ENCODE measurements at places on chromosomes 1 and 21.

DNA sequence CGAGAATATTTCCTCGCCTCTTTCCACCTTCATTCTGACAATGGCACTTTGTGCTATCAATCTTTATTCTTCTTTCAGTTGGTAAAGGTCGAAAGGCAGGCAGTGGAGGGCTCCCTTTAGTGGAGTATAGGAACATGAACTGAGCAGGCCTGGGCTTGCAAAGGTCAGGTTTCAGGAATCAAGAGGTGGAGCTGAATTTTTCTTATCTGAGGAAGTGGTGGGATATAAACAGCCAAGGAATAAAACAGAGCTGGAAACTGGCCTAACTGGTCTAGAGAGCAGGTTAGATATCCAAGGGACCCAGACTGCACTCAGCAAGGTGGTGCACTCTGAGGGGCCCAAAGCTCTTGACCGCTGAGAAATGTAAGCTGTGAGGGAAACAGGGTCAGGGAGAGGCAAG is 99.1 kb downstream of the PLA2G4A start:
- DNase-seq, result no peak

DNA sequence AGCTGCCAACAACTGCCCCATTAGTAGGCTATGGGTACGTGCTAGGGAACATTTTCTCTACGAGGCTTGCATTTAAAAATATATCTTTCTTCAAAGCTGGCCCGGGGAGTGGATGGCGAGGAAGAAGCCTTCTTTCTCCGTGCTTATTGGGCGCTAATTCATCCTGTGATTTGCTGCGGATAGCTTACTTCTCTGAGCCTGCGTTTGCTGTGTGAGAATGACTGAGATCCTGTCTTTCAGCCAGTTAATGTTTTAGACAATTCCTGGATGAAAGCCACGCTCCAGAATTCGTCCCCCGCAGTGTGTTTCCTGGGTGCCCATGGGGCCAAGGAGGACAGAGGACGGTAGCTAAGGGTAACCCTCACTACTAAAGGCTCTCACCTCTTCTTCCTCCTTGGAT is 57.8 kb upstream of the TARBP1 start:
- DNase-seq, result no peak

DNA sequence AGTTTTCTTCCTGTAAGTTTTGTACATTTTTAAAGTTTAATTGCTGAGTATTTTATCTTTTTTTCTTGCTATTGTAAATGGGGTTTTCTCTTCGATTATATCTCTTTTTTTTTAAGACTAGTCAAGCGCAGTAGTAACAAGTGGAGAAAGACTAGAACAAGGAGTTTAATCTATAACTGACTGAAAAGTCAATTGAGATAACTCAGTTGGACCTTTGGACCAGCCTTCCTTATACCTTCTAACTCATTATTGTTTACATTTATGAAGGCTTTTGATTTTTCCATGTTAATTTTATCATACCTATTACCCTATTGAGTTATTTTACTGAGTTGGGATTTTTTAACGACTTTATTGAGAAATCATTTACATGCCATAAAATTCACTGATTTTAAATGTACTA is 81.2 kb downstream of the SMYD3 start:
- no peak for DNase-seq

GRCh38 chr1:228292609-228292911 is 84.7 kb downstream of the OBSCN start:
- DNase-seq, result no peak

DNA sequence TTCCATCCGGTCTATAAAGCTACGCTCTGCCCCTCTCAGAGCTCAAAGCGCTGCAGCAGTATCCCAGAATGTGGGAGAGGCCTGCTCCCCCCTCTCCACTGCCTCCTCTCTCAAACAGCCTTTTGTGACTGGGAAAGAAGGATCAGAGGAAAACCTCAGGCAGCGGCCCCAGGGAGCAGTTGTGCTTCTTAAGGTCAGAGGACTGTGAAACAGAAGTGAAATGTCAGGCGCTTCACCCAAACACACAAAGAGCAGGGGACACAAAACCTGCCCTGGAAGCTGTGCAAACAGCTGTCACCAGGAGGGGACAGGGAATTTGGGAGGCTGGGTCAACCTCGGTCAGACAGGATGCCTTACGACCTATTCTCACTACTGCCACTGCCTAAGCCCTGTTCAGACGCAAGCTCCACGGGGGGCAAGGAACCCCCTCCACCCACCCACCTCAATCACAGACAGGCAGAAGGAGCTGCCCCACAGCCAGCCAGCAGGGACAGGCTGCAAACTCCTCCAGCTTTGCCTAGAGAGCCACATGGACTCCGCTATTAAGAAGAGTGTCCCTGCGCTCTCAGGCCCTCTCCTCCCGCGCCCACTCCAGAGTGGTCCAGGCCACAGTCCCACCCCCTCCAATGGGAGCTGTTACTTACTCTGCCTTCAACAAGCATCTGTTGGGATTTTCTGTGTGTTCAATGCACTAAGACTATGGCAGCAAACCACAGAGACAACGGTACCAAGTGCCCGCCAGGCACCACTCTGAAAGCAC is 14.6 kb downstream of the SSBP3 start:
- no peak for DNase-seq

GRCh38 chr1:200248541-200248940 is 161.3 kb downstream of the ZNF281 start:
- no peak for DNase-seq

GRCh38 chr1:232459826-232460225 is 170.1 kb downstream of the SIPA1L2 start:
- DNase-seq, result no peak

DNA sequence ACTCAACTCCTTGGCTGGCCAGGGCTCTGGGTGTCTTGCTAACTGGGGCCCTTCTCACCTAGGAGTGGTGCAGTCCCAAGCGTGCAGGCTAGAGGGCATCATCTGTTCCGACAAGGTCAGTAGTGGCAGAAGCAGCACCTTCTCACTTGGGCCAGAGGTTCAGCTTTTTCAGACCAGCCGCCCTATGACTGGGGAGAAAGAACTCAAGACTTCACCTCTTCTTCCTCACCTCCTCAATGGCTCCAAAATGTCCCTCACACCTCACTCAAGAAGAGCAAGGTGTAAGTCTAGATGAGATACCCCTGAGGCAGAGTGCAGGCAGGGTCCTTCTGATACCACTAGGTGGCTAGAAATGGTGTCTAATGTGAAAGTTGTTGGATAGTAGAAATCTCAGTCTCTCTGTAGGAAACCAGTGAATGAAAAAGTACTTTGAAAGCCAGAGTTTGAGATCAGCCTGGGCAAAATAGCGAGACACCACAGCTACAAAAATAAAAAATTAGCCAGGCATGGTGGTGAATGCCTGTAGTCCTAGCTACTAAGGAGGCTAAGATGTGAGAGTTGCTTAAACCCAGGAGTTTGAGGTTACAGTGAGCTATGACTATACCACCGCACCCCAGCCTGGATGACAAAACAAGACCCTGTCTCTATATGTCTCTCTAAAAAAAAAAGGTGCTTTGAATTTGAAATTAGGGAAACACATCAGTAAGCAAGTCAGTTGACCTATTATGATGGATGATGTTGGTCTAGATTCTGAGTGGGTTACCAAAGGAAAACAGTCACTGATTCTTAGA is 8.6 kb upstream of the IL20 start:
- no peak for DNase-seq

GRCh38 chr1:184624051-184624450 is 130.6 kb downstream of the EDEM3 start:
- no peak for DNase-seq

DNA sequence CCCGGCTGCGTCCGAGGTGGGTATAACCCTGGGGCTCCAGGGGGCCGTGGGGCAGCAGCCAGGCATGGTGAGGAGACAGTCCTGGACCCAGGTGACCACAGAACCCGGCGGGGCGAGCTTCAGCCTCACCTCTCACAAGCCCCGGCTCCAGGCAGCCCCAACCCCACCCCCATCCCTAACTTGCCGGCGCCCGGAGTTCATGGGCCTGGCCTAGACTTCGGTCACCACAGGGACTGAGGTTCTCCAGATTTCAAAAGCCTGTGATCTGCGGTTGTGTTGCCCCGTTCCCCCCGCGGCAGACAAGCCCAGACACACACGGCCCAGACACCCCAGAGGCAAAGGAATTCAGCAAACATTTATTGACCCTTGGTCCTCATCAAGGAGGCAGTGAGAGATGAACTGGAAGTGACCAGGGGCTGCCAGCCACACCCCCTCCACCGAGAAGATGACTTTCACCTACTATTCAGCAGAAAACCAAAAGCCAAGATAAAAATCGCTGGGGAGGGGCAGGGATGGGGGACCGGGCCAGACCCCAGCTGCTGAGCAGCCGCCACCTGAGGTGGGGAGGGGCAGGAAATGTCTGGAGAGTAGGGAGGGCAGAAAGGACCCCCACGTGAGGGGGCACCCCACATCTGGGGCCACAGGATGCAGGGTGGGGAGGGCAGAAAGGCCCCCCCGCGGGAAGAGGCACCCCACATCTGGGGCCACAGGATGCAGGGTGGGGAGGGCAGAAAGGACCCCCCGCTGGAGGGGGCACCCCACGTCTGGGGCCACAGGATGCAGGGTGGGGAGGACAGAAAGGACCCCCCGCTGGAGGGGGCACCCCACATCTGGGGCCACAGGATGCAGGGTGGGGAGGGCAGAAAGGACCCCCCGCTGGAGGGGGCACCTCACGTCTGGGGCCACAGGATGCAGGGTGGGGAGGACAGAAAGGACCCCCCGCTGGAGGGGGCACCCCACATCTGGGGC is 3.9 kb downstream of the HES4 start:
- no peak for DNase-seq

DNA sequence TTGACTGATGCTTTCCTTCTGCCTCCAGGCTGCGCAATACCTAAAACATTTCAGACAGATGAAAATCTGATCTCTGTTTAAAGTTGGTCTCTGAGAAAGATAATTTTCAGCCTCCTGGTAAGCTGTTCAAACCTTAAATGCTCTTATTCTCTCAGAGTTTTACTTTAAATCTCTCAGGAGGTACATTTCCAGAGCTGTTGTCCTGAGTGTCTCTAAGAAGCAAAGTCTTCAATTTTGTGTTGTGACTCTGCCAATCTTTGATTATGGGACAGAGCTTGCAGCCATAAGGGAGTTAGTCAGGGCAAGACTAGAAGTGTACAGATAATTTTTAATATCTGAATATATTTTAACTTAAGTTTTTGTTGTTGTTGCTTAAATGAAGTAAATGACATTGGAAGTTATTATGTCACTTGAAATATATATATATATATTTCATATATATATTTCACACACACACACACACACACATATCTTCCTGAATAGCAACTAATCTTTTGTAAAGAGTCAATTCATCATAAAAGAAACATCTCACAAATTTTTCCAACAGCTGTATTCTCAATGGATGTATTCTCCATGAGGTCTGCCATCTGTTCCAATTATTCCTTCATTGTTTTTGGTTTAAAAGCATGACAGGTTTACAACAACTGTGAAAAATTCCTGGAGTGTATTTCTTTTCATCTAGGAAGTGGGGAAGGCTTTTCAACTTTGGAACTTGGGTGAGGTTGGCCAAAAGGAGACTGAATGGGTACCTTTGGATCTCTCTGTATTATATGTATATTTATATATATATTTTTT is 259.4 kb downstream of the BACH1 start:
- DNase-seq, result no peak

GRCh38 chr1:81004011-81004410 is 796.7 kb upstream of the ADGRL2 start:
- DNase-seq, result no peak

DNA sequence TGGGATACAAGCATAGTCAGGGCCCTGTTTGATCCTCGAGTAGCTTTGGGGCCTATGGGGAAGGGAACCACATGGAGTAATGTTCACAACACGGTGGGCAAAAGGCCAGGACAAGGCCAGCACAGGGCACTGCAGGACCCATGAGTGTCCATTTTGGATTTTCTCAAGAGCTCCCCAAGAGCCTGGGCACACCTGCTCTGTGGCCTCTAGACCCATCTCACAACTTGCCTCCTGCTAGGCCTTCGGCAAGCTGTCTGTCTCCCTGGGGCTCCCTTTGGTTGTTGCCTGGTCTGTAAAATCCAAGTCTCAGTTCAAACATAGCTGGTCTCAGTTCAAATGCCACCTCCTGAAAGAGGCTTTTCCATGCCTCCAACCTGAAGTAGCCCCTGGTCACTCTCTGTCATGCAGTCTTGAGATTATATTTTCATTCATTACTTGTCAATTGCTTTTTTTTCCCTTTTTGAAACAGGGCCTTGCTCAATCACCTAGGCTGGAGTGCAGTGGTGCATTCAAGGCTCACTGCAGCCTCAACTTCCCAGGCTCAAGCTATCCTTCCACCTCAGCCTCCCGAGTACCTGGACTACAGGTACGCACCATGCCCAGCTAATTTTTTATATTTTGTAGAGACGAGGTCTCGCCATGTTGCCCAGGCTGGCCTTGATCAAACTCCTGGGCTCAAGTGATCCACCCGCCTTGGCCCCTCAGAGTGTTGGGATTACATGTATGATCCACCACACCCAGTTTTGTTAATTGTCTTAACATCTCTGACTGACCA is 107.4 kb downstream of the MATN1 start:
- DNase-seq, result no peak

GRCh38 chr1:27556435-27556780 is 47.5 kb downstream of the AHDC1 start:
- no peak for DNase-seq

GRCh38 chr1:7113136-7113535 is 327.9 kb downstream of the CAMTA1 start:
- no peak for DNase-seq

DNA sequence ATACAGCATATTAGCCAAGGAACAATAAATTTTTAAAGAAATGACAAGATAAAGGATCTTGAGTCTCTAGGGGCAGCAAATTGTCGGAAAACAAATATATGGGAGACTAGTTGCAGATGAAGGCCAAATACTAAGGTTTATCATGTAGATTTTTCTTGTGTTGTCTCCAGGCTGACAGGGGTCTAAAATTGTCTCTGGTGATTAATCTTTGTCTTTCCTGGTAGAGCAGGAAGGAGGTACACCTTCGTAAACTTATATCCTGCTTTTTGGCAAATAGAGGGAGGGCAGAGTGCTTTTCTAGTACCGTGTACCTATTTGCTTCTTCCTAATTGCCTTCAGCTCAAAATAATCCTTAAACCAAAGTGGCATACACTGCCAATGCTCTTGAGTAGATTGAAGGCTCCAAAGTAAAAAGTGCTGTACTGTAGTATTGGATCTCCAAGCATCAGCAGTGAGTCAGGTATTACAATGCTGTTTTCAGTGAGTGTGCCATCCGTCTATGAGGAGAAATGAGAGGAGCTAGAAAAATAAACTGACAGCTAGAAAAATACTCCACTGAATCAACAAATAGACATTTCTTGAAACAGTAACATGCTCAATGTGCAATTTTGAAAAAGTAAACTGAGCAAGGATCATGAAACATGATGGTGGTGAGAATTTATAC is 1.8 kb upstream of the LEPR start:
- no peak for DNase-seq

GRCh38 chr21:46120301-46121285 is 22.7 kb downstream of the COL6A2 start:
- DNase-seq, result no peak

GRCh38 chr1:204157962-204158361 is 6.1 kb upstream of the ETNK2 start:
- DNase-seq, result no peak

- peak; percentile 49 for DNase-seq
Measured at GRCh38 chr1:167533851-167534300, 15.5 kb upstream of the CD247 start.

All from NCI-H1930 (cell line).